ENCODE measurements at places on chromosomes 6 and 20.

DNA sequence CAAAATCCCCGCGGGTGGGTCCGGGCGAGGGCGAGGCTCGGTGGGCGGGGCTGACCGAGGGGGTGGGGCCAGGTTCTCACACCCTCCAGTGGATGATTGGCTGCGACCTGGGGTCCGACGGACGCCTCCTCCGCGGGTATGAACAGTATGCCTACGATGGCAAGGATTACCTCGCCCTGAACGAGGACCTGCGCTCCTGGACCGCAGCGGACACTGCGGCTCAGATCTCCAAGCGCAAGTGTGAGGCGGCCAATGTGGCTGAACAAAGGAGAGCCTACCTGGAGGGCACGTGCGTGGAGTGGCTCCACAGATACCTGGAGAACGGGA lies 809 bp downstream of the HLA-G start:
- no peak for DNase-seq

- DNase-seq, result no peak
These were observed 58.7 kb downstream of the SLC22A23 start for GRCh38 chr6:3398165-3398562.

- DNase-seq, result no peak
These were observed 464.1 kb upstream of the ARID1B start for GRCh38 chr6:156313037-156313436.

DNA sequence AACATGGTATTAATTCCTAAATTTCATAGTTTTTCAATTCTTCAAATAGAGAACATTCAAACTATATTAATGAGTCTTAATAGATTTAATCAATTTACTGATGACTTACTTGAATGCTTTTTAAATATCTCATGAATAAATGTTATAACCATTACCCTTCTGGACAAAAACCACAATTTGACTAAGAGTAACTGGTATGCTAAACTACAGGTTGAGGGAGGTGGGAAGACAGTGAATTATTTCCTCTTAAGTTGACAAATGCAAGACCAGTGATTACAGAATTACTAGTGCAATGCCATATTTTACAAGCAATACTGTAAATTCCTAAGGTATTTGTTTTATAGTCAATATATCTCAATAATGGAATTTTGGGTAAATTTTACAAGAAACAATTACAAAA lies 65.1 kb downstream of the REV3L start:
- no peak for DNase-seq

GRCh38 chr6:105553171-105553570 lies 150.3 kb upstream of the PREP start:
- no peak for DNase-seq

DNA sequence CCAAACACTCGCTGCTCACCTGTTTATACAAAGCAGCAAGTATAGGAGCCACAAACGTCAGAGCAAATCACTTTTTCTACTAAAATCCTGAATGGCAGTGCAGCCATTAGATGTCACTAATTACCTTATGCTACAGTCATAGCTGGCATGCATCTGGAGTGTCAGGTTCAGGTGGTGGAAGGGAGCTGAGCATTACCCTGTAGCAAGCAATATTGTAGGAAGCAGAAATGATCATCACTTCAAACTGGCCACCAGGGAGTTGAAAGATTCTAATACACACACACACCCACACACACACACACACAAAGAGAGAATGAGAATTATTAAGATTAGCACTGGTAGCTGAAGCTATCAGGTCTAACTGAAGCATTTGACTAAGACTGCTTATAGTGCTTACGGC lies 75.8 kb downstream of the EFHC1 start:
- no peak for DNase-seq

DNA sequence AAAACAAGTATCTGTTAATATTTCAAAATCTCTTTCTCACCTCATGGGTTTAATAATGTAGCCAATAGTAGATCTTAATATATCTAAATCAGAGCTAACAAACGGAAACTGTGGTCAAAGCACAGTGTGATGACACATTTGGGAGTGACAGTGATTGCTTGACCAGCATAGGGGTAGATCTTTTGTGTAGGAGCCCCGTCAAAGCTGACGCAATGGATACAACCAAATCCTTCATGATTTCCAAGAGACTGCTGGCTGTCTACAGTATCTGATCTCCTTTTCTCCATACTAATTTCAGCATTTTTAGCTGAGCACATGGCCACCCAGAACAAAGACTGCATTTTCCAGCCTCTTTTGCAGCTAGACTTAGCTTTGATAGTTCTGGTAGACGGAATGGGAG lies 299.3 kb upstream of the ECI2 start:
- no peak for DNase-seq
